ENCODE measurements at places on chromosomes 5 and 9.

GRCh38 chr5:132821791-132822190, 8.7 kb downstream of the SHROOM1 start:
- peak; percentile 53 for DNase-seq

DNA sequence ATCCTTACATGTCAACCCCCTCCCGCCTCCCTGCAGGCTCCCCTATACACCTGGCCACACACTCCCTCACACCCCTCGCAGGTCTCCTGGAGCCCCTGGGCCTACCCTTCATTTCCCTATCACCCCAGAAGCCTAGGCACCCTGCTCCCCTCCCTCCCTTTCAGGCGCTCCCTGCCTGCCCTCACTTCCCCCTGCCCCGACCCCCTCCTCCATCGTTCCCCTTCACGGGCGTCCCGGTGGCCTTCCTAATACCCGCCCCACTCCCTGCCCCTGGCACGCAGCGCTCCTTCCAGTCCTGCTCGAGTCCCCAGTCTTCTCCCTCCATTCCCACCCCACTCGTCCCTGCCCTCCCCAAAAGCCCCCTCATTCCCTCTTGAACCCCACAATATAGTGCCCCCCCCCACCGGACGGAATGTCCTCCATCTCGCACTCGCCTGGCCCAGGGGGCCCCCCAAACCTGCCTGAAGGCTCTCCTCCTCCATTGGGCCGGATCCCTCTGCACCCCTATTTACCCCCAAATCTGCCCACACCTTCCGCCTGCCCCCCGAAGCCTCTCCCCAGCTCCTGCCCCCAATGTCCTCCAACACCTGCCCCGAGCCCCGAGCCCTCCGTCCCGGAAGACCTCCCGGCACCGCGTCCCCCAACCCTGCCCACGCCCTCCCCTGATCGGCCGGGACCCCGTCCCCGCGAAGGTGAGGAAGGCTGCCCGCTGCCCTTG, 746 bp downstream of the STRBP start:
- no peak for DNase-seq

GRCh38 chr5:73816656-73817420, 190.8 kb downstream of the ARHGEF28 start:
- DNase-seq, result peak; percentile 63

GRCh38 chr5:159773062-159773924, 143.0 kb upstream of the ADRA1B start:
- peak; percentile 46 for DNase-seq

GRCh38 chr5:17316970-17317459, 99.6 kb downstream of the BASP1 start:
- DNase-seq, result no peak

- no peak for DNase-seq
Observed at GRCh38 chr5:92852219-92852618, 728.8 kb downstream of the NR2F1-AS1 start.

DNA sequence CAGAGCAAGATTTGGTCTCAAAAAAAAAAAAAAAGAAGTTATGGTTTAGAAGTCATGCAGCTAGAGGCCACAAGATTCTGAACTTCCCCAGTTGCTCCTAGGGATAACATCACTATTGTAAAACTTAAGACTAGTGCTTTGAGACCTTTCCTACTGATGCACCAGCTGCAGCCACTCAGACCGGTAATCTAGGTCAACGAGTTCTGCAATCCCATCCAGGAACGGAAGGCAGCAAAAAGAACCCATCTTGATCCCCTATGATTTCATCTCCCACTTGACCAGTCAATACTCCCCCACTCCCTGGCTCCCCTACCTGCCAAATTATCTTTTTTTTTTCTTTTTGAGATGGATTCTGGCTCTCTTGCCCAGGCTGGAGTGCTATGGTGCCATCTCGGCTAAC, 46.9 kb upstream of the TTC39B start:
- DNase-seq, result no peak

- no peak for DNase-seq
Observed at GRCh38 chr5:103915081-103915480, 352.5 kb upstream of the NUDT12 start.

GRCh38 chr5:139696167-139696893, 48.2 kb downstream of the CXXC5 start:
- DNase-seq, result no peak

GRCh38 chr5:178290376-178290775, 57.8 kb upstream of the PHYKPL start:
- no peak for DNase-seq

GRCh38 chr9:21812415-21812814, 10.0 kb downstream of the MTAP start:
- DNase-seq, result no peak

- DNase-seq, result no peak
Observed at GRCh38 chr5:112136773-112137172, 282.3 kb downstream of the EPB41L4A start.

- DNase-seq, result no peak
Observed at GRCh38 chr9:99948896-99949295, 42.4 kb downstream of the STX17 start.

- DNase-seq, result no peak
Observed at GRCh38 chr5:133994990-133995333, 9.8 kb downstream of the VDAC1 start.

DNA sequence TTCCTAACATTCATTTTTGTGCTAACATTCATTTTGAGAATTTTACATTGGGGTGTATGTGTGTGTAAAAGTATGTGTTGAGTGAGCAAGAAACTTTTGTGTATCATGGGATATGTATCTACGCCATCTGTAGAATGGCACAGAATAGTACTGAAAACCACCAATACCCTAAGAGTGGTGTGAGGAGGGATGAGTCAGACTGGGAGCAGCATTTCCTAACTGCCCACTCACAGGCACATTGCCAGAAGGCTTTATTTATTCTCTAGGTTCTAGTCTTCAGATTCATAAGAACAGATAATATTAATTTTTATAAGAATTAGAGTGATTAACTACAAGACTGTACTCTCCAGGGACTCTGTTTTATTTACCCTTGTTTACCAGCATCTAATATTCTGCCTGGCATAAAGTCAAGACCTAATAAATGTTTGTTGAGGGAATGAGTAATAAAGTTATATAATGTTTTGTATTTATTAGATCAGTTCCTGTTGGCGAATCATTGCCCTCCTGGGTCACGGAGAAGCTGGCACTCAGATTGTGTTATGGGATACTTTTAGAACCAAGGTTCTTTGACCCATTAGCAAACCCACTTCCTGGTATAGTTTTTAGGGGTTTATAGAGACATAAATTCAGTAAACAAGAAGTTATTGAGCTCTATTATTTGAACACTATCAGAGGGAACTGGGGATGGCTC, 159.1 kb upstream of the PPP2R2B start:
- no peak for DNase-seq

- no peak for DNase-seq
Observed at GRCh38 chr5:138867011-138867410, 8.1 kb downstream of the LRRTM2 start.

GRCh38 chr9:127116088-127116726, 6.2 kb downstream of the ANGPTL2 start:
- DNase-seq, result no peak

GRCh38 chr9:1421436-1421835, 371.3 kb downstream of the DMRT2 start:
- DNase-seq, result no peak

DNA sequence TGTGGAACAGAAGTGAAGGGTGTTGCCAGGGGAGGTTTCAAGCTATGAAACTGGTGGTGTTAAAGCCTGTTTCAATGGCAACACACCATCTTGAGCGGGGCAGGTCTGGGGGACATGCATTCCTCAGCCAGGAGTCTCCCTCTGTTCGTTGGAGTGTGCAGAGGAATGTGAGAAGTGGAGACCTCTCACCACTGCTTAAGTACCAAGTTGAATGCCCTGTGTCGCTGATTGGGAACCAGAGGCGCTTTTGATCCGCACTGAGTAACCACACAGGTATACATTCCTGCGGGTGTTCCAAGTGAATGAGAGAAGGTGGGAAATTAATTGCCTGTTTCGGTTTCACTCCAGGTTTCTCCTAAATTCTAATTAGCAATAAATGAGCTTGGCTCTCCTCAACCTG, 99.4 kb downstream of the LIX1 start:
- no peak for DNase-seq

DNA sequence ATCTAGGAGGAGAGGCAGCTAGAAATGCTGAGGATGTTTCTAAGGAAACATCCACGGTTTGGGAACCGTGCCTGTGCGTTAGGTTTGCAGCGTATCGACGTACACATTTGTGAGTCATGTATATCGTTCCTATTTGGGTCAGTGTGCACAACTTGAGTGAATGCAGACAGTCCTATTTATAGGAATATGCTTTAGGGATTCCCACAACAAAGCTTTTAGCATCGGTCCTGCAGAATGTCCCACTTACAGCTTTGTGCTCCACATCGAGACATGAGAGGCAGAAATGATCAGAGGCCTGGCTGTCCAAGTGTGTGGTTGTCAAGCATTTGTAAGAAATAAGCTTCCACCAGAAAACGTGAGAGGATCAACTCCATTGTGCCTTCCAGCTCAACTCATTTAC, 1282.7 kb upstream of the WWC1 start:
- DNase-seq, result no peak

DNA sequence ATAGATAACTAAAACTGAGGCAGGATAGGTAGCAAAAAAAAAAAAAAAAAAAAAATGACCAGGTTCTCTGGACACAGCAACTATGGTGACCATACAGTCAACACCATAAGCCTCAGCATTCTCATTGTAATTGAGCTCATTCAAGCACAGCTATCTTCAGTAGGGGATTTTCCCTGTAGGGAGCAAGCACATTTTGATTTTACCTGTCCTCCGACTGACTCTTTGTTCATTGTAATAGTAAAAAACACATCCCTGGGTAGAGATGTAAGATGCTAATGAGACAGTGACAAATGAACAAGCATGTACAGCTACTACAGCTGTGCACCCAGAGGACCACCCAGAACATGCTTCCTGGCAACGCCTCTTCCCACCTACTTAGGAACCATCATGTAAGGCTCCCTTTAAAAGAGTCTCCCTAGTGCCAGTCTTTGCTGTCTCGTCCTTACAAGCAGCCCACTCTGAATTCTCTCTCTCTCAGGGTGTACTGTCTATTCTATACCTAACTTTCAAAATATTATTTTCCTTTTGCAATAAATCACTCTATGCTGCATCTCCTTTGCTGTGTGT, 65.0 kb upstream of the FBXW11 start:
- no peak for DNase-seq

- no peak for DNase-seq
Observed at GRCh38 chr5:180675036-180675635, 25.7 kb upstream of the FLT4 start.

DNA sequence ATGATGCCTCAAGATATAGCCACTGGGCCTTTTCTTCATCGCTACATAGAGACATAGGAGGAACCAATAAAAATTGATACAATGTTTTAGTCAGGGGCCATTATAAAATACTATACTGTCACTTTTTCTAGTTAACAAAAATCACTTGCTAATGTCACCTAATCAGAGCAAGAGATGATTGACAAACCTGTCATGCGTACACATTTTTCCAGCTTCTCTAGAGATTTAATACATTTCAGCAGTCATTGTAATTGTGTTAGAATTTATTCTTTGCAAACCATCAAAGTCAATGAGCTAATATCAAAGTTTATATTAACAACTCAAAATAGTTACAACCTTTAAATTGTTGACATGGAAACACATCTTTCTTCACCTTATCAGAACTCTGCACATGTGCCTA, 513.6 kb upstream of the SEMA6A start:
- DNase-seq, result no peak

DNA sequence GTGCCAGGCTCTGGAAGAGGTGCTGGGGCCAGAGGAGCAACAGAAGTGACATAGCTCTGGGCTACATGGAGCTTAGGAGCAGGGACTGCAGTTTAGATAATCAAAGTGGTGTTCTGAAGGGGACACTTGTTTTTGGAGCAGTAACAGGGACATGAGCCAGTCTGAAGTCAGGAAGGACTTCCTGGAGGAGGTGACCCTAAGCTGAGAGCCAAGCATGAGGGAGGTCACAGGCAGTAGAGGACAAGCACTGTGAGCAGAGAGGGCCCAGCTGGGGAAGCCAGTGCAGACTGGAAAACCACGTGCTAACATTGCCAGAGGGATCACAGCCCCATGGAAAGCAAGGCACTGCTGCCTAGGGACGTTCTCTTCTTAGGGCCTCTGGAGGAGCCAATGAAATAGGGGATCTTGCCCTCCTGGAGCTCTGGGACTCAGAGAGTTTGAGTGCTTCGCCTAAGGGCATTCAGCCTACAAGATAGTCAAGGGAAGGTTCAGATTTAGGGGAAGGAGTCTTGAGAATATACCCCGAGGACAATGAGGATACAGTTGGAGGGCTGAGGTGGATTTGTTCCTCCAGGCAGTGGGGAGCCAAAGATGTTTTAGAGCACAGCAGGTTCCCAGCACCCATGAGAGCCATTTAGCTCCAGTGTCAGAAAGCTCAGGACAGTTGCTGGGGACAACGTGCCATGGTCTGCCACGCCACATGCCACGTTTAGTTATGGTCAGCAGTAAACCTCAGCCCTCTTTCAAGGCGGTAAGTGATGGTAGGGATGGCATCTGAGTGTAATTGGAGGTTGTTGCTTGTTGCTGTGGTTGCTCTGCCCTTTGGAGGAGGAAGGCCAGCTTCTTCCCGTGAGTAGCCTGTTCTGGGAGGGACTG, 40.5 kb upstream of the SH3PXD2B start:
- no peak for DNase-seq

DNA sequence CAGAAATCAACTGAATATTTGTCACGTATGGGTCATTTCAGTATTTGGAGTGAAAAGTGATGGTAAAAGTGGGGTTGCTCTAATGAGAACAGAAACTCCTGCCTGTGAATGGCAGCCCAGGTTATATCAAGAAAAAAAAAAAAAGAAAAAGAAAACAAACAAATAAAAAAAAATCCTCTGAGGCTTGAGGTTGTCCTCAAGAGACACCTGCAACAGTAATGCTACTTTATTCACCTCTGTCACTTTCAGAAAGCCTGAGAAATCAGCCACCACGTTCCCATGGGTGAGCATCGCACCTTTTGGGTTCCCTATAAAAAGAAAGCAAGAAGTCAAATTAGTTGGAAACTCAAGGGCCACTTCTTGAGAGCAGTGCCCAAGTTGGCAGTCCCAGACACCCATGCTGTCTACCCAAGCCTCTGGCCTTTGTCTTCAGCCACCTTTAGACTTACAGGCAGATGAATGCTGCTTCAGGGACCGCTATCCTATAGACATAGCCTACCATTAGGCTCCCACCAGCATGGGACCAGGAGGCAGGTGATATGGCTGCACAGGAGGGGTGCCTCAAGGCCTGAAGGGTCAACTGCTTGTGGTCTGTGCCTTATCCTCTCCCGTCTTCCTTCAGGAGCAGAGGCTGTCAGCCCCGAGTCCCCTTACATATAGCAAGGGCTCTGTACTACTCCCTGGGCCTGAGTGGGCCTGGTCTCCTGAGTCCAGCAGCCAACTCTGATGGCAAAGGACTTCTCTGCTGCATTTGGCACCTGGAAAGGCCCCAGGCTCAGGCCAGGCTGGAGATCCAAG, 31.1 kb upstream of the MEIKIN start:
- no peak for DNase-seq

DNA sequence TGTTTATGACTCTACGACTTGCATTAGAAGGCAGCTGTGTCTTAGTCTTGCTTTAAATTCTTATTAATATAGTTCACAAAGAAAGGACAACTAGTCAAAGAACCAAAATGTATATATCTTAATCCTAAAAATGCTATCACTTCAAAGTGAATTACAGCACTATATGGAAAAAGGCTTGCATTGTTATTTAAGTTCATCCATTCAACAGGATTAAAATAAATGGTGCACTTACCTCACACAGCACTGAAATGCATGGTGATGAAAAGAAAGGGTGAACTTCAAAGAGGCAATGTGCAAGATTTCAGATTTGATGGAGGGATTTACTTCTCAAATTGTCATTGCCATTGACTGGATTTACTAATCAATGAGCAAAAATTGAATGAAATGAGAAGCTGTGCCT, 344.4 kb upstream of the NUDT12 start:
- no peak for DNase-seq

Measured in AG04450 (cell line).